H4 (cell line): ENCODE measurements at places on chromosomes 6 and 20. TPM values are rescaled to one million over a fixed set of nuclear protein-coding genes. Genes with fewer than 3 reads are reported as not detected.

Gene NNAT
- total RNA-seq: not detected in 2 replicates

Gene IL17F
- not detected in 2 replicates for total RNA-seq

Gene ADGRG6
- total RNA-seq: 0.49 and 0.68 TPM in 2 replicates

Gene POPDC3
- total RNA-seq: 35.9 and 42.4 TPM in 2 replicates

Gene PI16
- total RNA-seq: not detected in 2 replicates

Gene SIRPD
- total RNA-seq: not detected in 2 replicates

Gene ELOVL4
- total RNA-seq: 2.9 and 4.5 TPM in 2 replicates

Gene HAO1
- not detected in 2 replicates for total RNA-seq

Gene TMEM14B
- 137 and 156 TPM in 2 replicates for total RNA-seq

Gene COL21A1
- 0.25 and 0.41 TPM in 2 replicates for total RNA-seq

Gene BIRC7
- total RNA-seq: 0.14 TPM in 1 of 2 replicates, not detected in the other

Gene ADAM33
- not detected in 2 replicates for total RNA-seq

Gene GHRH
- not detected in 2 replicates for total RNA-seq

Gene HLA-DMB
- 4.5 and 4.6 TPM in 2 replicates for total RNA-seq

Gene KATNA1
- total RNA-seq: 11.8 and 15.3 TPM in 2 replicates

Gene LPA
- not detected in 2 replicates for total RNA-seq

Gene SEMG1
- not detected in 2 replicates for total RNA-seq

Gene ENPP5
- total RNA-seq: 0.89 and 1.1 TPM in 2 replicates

Gene SLC32A1
- total RNA-seq: not detected in 2 replicates

Gene PAX1
- total RNA-seq: not detected in 2 replicates

Gene PGC
- not detected in 2 replicates for total RNA-seq

Gene ETV7
- total RNA-seq: 0.99 and 1.2 TPM in 2 replicates

Gene FAM50B
- 3.2 and 8.4 TPM in 2 replicates for total RNA-seq

Gene ID4
- 4.3 and 5.5 TPM in 2 replicates for total RNA-seq

Gene CST7
- 0.94 and 1.1 TPM in 2 replicates for total RNA-seq
